ENCODE measurements at places on chromosomes 1 and 21.

- DNase-seq = no peak
Observed at GRCh38 chr1:89896105-89896942, 75.5 kb downstream of the LRRC8D start.

DNA sequence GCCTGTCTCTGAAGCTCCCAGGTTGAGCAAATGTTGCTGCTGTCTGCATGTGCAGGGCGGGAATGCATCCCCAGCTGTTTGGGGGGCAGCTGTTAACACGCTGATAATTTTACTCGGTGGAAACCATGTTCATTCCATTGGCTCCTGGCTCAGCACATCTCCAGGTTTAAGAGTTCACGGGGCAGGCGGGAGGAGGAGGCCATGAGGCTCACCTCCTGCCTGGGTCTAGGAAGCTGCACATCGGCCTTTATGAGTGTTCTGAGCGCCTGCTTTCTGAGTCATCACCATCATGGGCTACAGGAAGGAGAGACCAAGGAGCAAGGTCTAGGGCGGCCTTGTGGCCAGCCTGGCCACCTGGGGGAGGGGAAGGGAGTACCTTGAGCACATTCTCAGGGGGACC is 29.7 kb downstream of the AJAP1 start:
- no peak for DNase-seq

GRCh38 chr1:168467452-168467851 is 76.3 kb downstream of the XCL2 start:
- DNase-seq = no peak

DNA sequence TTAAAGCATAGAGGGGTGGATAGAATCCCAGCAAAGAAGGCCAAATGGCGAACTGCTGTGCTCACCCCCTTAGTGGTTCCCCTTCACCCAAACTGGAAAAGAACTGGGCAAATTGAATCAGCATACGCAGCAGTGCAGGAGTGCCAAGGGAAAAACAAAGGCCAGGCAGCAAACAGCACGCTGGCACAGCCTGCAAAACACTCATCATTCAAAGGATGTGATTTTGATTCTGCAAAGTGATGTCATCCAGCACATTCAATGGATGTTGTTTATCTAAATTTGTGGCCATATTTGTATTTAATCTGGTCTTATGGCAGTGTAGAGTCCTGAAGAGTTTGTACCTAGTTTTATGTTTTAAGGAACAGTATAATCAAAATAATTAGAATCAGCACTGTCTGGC is 71.8 kb upstream of the ECE1 start:
- DNase-seq = no peak

- DNase-seq = no peak
Observed at GRCh38 chr1:64150266-64150665, 53.2 kb upstream of the UBE2U start.

Data from eye (tissue), 1 donor.